ENCODE measurements at places on chromosomes 2 and 18.

DNA sequence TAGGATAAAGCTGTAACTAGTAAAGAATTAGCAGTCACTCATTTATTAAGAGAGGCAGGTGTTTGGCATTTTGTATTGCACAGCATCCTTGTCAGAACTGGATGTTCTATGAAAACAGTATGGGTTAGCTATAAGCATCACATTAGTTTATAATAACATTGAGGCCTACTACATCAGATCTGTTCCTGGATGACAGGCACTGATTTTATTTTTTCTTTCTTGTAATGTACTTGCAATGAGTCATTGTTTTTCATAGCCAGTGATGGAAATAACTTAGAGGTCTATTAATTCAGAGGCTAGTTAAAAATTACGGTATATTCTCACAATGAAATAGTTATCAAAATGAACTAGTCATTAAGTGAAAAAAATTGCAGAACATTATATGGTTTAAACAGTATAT lies 13.0 kb upstream of the RMDN2 start:
- no peak for DNase-seq

GRCh38 chr2:100352521-100352920 lies 30.2 kb upstream of the LONRF2 start:
- DNase-seq: no peak

DNA sequence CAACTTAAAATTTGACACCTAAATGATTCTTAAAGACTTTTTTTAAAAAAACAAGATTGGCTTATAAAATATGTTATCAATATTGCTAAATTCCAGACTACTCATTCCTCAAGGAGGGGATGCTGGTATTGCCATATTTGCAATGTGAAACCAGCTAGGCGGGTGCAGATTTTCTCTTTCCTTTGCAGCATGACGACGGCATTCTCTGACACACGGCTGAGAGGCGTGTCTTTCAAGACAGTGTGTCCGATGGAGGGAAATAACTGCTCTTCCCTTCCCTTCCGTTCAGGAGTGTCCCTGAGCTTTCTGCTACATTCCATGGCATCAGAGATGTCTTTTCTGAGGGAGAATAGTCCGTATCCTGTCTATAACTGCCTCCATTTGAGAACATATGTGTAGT lies 38.2 kb upstream of the CNGA3 start:
- DNase-seq: no peak

- DNase-seq: no peak
These were observed 3.5 kb downstream of the CRIM1 start for GRCh38 chr2:36359067-36359466.

DNA sequence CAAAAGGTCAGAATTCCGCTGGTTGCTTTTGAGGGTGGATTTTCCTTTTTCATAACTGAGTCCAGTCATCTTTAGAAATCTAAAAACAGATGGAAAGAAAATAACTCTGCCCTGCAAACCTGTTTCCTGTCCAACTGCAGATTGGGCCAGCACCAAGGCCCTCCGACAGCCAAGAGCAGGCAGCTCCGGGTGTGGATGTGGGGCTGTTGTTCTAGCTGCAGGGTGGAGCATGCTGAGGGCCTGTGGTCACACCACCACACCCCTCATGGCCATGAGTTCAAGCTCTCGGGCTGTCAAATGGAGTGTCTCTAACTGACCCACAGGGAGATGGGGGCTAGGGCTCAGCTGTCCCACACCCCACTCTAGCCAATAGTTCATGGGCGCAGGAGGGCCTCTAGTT lies 69.3 kb upstream of the BZW1 start:
- DNase-seq: no peak

DNA sequence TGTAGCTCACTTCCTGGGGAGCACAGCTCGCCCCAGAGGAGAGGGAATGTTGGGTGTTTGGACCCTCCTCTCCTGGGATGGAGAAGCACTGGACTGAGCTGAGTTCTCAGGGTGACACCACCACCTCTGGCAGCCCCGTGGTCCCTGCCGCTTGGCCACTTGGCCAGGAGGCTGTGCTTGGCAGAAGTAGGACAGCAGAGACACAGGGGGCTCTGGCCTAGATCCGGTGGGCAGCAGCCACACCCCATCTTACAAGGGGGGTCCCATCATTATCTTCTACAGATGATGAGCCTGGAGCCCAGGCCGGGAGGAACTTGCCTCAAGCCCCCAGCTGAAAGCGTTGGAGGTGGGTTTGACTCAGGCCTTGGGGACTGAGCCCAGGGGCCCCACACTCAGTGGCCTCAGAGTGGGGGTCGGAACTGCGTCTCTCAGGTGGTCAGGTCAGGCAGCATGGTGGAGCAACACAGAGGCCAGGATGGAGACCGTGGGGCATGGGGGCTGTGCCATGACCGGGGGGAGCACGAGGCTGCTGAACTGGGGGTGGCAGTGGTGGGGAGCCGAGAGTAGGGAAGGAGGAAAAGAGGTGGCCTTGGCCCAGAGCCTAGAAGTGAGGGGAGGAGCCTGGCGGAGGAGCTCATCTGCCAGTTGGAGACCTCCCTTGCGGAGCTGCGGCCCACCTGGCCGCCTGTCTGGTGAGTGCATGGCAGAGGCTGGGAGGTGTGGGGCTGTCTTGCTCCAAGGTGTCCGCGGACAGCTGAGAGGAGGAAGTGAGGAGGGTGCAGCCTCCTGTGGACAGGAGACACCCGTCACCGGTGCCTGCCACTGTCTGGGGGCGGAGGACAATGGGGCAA lies 63.6 kb upstream of the HDAC4 start:
- no peak for DNase-seq

DNA sequence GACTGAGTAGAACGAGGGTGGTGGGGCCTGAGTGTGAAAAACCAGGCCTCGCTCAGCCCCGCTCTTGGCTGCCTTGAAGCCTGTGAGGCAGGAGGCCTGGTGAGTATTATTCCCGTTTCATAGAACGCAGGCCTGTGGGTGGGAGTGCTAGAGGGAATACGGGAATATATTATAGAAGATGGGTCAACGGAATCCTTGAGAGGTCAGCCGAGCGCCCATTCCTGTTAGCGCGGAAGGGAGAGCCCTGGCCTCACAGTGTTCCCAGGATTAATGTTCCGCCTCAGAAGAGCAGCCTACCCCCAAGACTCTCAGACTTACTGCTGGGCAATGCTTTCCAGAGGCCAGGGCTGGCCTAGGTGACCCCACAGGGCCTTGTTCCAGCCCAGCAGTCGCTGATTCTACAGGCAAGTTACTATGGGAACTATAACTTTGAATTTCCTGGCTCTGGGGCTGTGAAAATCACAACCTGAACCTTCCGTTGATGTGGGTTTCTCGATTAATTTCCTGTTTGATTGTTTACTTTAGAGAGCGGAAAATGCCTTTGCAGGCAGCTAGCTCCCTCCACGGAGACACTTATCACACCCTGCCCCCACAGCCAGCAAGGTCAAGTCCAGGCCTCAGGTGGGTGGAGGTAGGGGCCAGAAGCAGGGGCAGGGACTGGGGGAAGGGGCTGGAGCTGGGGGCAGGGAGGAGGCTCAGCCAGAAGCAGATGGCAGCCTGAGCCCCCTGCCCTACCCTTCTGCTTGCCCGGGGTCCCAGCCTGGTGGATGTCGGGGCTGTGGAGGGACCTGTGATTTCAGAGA lies 108.3 kb downstream of the SMAD7 start:
- peak; percentile 36 for DNase-seq

DNA sequence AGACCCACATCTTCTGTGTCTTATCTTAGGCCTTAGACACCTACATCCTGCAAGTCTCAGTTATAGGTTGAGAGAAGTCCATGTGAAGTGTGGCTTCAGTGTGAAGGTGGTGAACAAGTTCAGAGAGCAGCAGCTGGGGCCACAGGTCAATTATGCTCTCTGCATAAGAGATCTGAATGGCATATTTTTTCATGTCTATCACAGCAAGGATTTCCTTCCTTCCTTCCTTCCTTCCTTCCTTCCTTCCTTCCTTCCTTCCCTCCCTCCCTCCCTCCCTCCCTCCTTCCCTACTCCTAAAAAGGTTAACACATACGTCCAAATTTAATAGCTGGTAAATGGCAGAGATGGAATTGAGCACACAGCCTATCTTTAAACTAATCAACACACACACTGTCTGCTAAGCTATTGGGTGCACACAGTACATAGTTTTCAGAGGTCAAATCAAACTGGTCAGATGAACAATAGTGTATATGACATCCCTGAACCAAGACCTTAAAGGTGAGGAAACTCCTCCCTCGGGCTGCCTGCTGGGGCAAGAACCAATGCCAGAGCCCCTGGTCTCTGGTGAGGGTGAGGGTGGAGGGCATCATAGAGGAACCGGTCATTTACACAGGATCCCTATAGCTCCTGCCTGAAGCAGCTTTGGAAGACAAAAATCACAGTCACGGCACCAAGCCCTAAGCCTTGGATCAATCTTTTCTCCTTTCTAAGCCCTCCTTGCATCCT lies 240.9 kb downstream of the ICOS start:
- no peak for DNase-seq

DNA sequence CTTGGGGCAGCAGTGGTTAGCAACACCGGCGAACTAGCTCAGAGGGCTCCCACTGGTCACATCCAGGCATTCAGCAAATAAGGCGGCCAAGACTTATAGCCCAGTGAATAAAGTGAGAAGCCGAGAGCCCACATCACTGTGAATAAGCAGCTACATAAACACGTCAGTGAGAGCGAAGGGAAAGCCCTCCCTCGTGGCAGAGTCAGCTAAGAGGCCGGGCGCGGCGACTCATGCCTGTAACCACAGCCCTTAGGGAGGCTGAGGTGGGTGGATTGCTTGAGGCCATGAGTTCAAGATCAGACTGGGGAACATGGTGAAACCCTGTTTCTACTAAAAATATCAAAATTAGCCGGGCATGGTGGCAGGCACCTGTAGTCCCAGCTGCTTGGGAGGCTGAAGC lies 5.2 kb downstream of the D2HGDH start:
- peak; percentile 72 for DNase-seq

DNA sequence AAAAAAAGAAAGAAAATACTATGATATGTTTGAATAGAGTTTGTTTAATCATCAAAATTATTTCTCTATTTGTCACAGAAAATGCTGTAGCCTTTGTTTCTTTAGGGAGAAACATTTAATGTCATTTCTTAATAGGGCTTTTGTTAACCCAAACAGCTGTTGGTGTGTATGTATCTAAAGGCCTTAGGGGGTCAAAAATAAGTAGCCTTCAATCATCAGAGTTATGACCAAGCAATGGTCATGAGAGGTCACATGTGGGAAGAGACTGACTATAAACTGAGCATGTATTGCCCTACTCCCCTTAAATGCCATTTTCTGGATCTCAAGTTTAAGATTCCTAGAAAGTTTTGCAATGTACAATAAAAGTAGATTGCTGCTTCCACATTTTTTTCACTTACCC lies 22.7 kb downstream of the HNMT start:
- DNase-seq: no peak

DNA sequence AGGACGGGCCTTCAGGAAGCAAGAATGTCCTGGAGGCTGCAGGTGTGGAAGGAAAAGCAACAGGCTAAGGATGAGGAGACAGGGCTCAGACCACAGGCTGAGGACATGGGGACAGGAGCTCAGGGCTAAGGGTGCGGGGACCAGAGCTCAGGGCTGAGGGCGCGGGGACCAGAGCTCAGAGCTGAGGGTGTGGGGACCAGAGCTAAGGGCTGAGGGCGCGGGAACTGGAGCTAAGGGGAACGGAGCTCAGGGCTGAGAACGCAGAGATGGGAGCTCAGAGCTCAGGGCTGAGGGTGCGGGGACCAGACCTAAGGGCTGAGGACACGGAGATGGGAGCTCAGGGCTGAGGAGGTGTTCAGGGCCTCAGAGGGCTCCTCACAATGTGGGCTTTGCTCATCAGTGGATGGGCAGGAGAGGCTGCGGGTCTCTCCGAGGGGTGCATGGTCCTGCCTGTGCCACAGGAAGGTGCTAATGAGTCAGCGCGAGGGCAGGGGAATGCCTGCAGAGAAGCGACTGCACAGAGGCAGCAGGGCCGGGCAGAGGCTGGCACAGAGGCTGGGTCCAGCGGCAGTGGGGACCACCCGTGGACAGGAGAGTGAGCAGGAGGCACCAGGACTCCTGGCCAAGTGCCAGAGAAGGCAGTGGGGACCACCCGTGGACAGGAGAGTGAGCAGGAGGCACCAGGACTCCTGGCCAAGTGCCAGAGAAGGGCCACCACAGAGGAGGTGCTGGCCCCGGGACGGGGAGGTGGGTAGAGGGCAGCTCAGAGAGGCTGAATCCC lies 271.7 kb downstream of the TWIST2 start:
- DNase-seq: no peak

DNA sequence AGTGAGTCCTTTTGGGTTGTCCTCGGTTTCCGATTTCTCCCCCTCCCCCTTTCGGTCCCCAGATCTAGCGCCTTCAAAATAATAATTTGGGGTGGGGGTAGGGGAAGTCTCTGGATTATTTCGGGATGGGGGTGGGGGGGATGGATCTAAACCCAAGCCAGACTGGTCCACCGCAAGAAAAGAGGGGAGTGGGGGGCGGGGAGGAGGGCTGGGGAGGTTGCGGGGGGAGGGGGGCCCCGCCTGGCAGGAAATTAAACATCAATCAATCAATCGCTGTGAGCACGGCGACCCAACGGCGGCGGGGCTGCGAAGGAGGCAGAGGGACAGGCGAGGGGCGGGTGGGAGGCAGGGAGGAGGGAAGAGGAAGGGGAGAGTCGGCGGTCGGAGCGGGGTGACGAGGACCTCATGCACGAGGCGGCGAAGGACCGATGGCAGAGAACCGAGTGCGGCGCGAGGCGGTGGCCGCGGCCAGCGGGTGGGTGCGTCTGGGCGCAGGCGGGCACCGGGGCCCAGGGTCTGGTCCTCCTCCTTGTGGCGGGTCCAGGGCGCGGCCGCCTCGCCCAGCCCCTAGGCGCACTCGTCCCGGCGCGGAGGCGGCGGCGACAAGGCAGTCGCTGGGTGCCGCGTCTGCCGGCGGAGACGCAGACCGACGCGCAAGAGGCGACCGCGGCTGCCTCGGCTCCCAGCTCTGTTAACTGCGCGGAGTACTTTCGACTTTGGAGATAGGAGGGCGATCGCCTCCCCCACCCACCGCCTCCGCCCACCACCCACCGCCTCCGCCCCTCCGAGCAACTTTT lies 468 bp upstream of the SATB2 start:
- DNase-seq: peak; percentile 44

- DNase-seq: no peak
These were observed 47.5 kb downstream of the EMILIN2 start for GRCh38 chr18:2894131-2894840.
